ENCODE measurements at places on chromosomes 12 and 14. TPM values are rescaled to one million over a fixed set of nuclear protein-coding genes. Genes with fewer than 3 reads are reported as not detected.

Gene PLEKHG7
- total RNA-seq: not detected

Gene CLEC2A
- not detected for total RNA-seq

Gene CD27
- total RNA-seq: 0.36 TPM

Gene TMTC2
- 20.5 TPM for total RNA-seq

Gene NINJ2
- not detected for total RNA-seq

Gene FOXN4
- total RNA-seq: not detected

Gene RNU4-1
- total RNA-seq: under 0.01 TPM

Gene ESPL1
- total RNA-seq: 1.6 TPM

Gene PLEKHH1
- total RNA-seq: 0.32 TPM

Gene ABCC9
- total RNA-seq: 7.7 TPM
